ENCODE measurements at places on chromosomes 1 and 21.

DNA sequence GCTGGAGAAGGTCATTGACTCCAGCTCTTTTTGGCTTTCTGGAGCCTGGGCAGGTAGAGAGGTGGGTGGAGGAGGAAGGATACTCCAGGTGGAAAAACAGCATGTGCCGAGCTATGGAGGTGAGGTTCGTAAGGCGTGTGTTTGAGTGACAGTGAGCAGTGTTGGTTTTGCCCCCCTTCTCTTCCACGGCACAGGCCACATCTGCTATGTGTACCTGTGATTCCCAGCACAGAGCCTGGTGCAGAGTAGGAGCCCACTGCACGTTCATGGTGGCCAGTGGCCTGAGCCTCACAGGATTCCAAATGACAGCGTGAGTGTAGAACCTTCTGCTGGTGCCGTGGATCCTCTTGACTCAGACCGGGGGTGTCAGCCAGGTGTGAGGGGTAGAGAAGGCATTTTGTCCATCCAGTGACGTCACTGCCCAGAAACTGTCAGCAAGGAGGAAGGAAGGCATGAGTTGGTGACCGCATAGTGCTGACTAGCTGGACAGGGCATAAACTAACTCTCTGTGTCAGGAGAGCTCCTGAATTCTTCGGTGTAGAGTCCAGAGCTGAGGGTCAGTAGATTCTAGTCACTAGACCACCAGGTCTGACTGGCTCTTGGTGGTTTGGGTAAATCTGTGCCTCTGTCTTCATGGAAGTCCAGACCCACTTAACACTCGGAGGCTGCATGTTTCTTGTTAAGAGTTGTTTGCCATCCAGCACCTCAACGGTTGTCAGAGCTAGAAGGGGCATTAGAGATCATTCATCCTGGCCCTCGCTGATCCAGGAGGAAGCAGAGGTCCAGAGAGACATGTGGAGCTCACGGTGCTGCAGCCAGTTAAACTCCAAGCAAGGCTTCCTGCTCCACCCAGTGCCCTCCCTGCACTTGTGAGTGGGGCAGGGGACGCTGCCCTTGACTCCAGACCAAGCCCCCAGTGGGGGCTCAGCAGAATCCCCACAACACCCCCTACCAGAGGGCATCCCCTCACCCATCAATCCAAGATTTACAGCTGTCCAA, 3.8 kb downstream of the QSOX1 start:
- DNase-seq: no peak

DNA sequence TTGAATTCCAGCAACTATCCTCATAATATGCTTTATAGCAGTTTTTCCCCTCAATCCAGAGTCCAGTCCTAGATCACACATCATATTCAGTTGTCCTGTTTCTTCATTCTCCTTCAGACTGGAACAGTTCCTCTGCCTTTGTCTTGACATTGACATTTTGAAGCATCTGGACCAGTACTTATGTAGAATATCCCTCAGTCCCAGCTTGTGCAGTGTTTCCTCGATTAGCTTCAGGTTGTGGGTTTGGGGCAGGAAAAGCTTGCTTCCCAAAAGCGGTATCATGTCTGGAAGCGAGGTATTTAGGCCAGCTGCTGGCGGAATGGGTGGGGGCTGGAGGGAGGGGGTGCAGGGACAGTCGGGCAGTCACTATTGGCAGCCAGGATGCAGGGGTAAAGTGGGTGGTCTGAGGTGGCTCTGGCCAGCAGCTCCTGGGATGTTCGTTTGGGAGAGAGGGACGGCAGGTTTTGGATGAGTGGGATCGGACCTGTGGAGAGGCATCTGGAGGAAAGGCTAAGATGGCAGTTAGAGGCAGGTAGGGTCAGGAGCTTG, 6.5 kb downstream of the THEMIS2 start:
- DNase-seq: no peak

GRCh38 chr1:61808968-61809367, 66.7 kb downstream of the PATJ start:
- DNase-seq: no peak

- no peak for DNase-seq
Measured at GRCh38 chr1:155969377-155969791, 9.0 kb downstream of the ARHGEF2 start.
